Calu3 (cell line): ENCODE measurements at places on chromosomes 1 and 21.

- DNase-seq, result no peak
Measured at GRCh38 chr1:217944550-217944949, 313.4 kb downstream of the SPATA17 start.

- DNase-seq, result no peak
Measured at GRCh38 chr1:186420311-186420710, 40.6 kb downstream of the PDC start.

- DNase-seq, result no peak
Measured at GRCh38 chr1:111211921-111212320, 11.5 kb upstream of the DENND2D start.

- DNase-seq, result peak; percentile 52
Measured at GRCh38 chr21:38343691-38344090, 86.9 kb downstream of the KCNJ15 start.
